DMS79 (cell line): ENCODE measurements at places on chromosomes 4 and X.

- no peak for DNase-seq
Measured at GRCh38 chrX:151697522-151697921, 2.3 kb downstream of the PRRG3 start.

DNA sequence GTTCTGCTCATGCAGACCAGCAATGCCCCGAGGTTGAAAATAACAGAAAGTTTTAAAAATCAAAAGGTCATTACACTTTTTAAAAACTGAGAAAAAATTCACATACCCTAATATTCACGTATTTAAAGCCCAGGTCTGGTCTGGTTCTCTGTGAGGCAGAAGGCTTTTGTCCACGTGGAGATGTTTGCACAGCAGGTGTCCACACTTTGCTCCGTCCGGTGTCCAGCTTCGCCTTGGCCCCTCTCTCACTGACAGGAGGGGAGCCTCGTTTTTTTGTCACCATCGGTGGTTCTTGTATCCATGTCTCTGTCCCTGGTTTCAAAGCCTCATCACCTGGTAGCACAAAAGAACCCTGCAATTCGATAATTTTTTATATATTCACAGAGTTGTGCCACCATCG is 434.6 kb upstream of the FRG1 start:
- no peak for DNase-seq

- DNase-seq = no peak
Measured at GRCh38 chr4:179441596-179441995, 1999.4 kb upstream of the AGA start.

- DNase-seq = no peak
Measured at GRCh38 chr4:2370597-2371320, 47.7 kb downstream of the ZFYVE28 start.
